Effector CD4-positive, alpha-beta T cell (primary cell): ENCODE measurements at places on chromosomes 16 and 17.

GRCh38 chr17:46771561-46772474 lies 46.7 kb downstream of the WNT3 start:
- DNase-seq: no peak

DNA sequence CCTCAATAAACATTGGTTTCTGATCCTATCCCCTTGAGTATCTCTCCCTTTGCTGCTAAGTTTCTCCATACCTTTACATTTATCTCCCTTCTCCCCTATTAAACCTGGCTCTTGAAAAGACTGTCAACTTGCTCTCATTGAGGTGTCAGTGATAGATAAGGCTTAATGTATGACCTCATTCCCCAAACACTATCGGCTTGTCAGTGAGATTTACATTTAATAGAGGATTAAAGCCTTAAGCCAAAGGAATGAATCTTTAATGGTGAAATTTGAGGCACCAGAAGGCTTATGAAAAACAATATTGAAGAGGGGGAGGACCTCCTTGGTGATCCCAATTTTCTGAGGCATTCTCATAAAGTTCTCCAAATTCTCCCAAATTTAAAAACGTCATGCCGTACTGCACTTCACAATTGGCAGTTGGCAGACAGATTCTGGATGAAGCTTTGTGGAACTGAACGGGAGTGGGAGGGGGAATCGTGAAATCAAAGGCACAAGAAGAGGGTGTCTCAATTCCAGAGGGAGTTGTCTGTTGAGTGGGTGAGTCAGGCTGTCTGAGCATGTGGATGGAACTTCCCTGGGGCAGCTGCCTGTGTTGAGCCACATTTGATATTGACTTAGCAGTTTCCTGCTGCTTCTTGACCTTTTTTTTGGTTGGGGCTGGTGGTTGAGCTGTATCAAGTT lies 478.8 kb downstream of the NPIPA7 start:
- no peak for DNase-seq

GRCh38 chr16:9578459-9578858 lies 487.0 kb downstream of the HAPSTR1 start:
- no peak for DNase-seq

DNA sequence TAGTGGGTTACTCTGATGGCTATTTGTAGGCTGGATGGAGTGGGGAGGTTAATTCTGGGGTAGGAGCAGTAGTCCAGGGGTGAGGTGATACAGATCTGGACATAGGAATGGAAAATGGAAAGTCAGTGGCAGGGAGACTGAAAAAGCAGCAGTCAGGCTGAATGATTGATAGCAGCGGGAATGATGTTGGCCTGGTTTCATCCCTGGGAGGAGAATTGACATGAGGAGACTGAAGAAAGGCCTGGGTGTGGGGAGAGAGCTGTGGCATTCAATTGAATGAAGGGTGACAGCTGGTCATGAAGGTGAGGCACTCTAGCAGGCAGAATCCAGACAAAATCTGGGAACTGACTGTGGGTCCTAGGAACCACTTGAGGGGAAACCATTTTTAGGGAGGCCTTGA lies 34.7 kb upstream of the CLEC18A start:
- no peak for DNase-seq

DNA sequence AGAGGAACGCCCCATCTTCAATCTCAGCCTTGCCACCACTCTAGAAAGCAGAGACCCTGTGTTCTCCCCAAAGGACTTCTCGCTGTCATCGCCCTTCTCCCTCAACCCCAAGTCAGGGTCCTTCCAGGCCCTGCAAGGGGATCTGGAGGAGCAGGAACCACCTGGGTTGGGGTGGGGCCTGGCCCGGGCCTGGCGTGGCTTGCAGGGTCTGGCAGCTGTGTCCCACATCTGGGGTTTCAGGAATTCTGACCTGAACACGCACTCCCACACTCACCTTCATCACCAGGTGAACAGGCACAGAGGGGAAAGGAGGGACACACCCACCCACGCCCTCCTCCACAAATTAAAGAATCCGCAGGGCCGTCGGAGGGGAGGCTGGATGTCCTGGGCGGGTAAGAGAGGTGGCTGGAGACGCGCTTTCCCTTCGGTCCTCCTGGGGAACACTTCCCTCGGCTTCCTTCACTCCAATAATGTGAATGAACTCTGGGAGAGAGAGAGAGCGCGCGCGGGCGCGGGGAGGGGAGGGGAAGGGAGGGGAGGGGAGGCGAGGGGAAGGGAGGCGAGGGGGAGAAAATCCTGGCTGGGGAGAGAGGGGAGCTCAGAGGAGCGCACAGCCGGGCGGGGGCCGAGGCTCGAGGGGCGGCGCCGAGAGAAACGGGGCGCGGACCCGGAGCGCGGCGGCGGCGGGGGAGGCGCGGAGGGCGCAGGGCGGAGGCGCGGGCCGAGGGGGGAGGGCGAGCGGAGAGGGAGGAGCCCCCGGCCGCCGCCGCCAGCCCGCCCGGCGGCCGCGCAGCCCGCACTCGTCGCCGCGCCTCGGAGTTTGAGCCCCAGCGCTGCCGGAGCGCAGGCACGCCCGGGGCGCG lies at the start of gene CACNG4:
Gene CACNG4 (plus strand): TSS at position 799 of the 863 bp plus-strand sequence. CDS start 205 bp downstream, outside the sequence.
- DNase-seq: no peak

DNA sequence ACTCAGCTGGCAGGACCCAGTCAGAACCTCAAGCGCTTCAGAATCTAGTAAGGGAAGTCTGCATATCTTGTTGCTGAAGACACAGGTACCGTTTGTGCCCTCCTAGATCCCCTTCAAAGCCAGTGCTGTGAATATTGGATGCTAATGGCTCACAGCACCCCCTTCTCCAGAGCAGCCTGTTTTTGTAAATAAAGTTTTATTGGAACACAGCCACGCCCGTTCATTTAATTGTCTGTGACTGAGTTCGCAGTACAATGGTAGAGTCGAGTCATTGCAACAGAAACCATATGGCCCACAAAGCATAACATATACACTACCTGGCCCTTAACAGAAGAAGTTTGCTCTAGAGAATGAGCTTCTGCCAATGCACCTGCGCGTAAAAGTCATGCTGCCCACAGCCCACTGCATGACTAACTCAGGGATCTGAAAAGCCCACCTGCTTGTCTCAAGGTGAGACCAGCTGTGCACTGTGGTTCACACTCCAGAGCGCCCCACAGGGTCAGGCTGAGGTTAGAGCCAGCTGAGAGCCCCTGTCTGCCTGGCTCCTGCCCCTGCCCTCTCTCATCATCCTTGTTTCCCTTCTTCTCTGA lies 48.8 kb downstream of the AIPL1 start:
- no peak for DNase-seq
